ENCODE measurements at places on chromosomes 6 and 20.

GRCh38 chr6:114714836-114715507 lies 372.1 kb upstream of the HS3ST5 start:
- no peak for DNase-seq

- DNase-seq: no peak
These were observed 63.4 kb downstream of the UBE2V1 start for GRCh38 chr20:50049442-50050026.

DNA sequence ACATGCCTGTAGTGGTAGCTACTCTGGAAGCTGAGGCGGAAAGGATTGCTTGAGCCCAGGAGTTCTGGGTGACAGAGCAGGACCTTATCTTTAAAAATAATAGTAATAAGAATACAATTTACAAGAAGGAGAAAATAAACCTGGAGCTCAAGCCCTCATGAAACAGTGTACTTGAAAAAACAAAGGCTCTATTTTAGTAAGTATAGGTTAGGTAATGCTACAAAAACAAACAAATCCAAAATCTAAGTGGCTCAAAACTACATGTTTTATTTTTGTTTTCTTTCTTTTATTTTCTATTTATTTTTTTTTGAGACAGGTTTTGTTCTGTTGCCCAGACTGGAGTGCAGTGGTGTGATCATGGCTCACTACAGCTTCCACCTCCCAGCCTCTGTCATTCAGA lies 57.6 kb upstream of the SLC23A2 start:
- no peak for DNase-seq

DNA sequence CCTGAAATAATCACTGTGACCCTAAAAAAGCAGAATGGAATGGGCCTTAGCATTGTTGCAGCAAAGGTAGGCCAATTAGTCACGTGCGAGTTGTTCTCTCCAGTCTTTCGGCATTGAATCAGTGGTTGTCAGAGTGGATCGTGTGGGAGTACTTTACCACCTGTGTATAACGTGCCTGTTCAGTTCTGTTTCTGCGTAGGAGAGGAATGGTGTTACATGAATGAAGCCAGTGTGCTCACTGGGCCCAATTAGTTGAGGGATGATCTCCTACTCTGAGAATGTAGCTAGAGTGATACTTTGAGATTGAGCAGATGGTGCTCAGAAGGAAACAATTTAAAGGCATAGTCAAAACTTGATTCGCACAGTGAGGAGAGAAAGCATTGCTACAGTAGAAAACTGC lies 72.4 kb upstream of the KIF25 start:
- DNase-seq: no peak

DNA sequence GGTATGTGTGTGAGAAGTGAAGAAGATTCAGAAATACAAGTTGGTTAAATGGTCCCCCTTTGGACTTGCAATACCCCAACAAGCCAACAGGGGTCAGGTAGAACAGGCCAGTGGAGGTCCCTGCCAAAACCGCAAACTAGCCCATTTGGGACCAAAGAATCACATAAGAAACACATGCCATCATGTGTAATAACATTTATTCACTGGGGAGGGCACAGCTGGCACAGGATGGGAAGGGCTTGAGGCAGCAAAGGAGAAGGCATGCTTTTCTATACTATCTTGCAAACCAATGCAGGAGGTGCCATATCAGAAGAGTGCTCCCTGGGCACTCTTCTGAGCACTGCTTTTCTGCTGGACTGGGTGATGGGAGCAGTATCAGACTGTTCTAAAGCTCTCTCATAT lies 116.1 kb upstream of the TRAF3IP2 start:
- no peak for DNase-seq

GRCh38 chr6:118980063-118980462 lies 45.1 kb upstream of the MCM9 start:
- DNase-seq: no peak

GRCh38 chr6:5135788-5136376 lies 50.7 kb downstream of the PPP1R3G start:
- DNase-seq: no peak

DNA sequence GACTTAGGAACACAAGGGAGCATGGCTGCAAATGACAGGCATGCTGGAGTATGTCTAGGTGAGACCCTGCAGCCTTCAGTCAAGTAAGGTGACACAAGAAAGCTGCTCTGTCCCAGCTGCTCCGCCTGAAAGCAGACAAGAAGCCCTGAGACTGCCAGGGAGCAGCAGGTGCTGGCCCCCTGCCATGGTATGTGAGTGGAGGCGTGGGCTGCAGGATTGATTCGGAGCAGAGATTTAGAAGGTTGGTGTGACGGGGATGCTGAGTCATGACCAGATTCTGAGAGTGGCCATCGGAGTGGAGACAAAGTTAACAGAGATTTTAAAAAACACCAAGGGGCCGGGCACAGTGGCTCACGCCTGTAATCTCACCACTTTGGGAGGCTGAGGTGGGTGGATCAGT lies 17.8 kb downstream of the LRP11 start:
- no peak for DNase-seq

- no peak for DNase-seq
These were observed 34.9 kb upstream of the ISM1 start for GRCh38 chr20:13186043-13186774.

DNA sequence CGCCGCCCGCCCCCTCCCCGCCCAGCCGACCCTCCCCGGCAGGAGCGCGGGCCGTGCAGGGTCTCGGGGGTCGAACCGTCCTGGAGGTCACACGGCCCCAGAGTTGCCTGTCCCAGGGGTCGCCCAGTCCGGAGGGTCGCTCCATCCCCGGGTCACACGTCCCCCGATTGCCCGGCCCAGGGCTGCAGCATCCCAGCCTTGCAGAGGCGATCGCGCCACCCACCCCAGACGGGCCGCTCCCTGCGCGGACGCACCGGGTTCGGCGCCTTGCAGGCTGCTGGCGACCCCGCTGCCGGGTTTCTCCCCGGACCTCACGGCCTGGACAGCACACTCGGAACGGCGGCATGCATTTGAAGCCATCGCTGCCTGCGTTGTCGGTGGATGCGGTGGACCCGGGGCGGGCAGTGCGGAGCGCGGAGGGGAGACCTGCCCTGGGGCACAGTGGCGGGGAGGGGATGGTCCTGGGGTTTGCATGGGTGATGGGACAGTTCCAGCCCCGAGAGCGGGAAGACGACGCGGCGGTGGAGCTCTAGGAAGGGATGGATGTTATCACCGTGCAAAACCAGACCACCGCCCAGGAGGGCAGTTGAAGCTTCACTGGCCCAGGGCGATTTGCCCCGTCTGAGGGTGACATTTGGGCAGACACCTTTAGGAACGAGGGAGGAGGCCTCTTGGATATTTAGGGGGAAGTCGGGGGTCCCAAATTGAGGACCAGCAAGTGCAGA lies 22.7 kb upstream of the FRMD1 start:
- DNase-seq: no peak

DNA sequence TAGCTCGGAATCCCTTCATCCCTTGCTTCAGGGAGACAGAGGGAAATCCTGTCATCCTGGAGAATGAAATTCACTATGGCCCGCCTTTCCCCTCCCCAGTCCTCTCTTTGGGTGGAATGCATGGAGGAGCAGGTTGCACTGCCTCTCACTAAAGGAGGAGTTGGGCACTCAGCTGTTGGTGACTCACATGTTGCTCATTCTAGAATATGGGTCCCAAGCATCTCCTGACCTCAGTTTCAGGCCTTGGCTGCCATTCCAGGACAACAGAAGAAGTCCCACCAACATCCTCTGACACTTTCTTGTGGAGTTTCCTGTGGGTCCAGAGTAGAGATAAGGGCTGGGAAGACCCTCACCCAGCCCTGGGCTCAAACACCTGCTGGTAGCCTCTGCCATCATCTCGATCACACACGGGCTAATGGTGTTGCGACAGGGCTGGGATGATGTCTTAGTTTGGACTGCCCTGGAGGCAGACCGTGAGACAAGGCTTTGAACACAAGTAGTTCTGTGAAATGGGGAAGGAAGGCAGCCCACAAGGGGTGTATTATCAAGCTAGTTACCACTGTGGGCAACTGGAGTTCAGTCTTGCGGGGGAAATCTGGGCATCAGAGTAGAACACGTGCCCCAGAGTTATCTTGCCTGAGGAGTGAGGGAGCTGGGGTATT lies 52.4 kb upstream of the RNF24 start:
- DNase-seq: no peak

GRCh38 chr6:28807682-28808280 lies 116.0 kb downstream of the TRIM27 start:
- DNase-seq: no peak

DNA sequence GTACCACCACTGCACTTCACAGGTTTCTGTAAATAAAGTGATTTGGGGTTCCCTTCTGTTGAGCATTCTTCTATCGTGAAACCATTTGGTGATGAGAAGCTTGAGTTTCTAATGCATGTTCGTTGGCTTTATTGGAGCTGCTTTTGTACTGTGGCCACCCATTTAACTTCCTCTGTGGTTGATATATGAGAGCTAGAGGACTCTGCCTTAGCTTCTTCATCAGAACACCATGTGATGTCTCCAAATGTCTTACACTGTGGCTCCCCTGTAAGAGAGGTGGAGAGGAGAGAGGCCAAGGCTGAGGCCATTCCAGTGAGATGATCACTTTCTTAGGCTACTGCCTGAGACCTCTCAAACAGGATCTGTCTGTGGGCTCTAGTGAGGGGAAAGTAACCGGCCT lies 114.5 kb downstream of the SLC16A10 start:
- no peak for DNase-seq

DNA sequence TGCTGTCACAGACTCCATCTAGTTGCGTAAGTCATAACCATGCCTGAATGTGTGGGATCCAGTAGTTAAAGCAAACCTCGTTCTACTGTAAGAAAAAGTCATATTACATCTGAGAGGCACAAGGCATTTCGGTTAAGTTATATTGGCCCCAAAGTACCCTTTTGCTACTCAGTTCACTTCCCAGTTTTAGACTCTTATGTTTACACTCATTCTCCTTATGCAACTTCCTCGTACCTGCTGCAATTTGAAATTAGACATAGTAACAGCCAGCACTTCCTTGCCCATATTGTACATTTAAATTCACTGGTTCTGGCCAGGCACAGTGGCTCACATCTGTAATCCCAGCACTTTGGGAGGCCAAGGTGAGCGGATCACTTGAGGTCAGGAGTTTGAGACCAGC lies 37.0 kb downstream of the PEX7 start:
- no peak for DNase-seq

- no peak for DNase-seq
These were observed 49.6 kb upstream of the PDE7B start for GRCh38 chr6:135801755-135802465.

GRCh38 chr6:22020299-22021003 lies 276.4 kb downstream of the PRL start:
- DNase-seq: no peak

DNA sequence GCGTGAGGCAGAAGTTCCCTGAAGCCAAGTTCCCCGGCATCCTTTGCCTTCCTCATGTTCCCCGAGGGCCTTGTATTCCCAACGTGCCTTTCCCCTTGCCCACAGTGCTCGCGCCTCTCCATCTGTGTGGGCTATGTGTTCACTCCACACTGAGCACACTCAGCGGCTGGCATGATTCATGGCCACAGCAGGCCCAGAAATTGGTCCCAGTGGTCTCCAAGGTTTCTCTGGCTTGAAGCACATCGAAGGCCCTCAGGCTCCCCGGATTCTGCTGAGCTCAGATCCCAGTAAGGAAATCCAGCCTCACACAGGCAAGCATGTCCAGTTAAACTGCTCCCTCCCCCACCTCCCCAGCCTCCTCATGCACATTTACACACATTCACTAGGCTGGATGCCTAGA lies 123.6 kb downstream of the ISM1 start:
- DNase-seq: no peak

Data from stimulated activated CD8-positive, alpha-beta memory T cell treated with anti-CD3 and anti-CD28 coated beads, Interleukin-4, amount 100 ng/mL, for 1 hour (primary cell).